D721Med (cell line): ENCODE measurements at places on chromosomes 2 and 18.

DNA sequence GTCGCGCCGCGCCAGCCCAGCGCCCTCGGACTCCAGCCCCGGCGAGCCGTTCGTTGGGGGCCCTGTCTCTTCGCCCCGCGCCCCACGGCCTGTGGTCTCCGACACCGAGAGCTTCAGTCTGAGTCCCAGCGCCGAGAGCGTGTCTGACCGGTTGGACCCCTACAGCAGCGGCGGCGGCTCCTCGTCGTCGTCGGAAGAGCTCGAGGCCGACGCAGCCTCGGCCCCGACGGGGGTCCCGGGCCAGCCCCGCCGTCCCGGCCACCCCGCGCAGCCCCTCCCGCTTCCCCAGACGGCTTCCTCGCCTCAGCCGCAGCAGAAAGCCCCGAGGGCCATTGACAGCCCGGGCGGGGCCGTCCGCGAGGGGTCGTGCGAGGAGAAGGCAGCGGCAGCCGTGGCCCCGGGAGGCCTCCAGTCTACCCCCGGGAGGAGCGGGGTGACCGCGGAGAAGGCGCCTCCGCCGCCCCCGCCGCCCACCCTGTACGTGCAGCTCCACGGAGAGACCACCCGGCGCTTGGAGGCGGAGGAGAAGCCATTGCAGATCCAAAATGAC lies 1.4 kb downstream of the PHLPP1 start:
- peak; percentile 49 for DNase-seq

DNA sequence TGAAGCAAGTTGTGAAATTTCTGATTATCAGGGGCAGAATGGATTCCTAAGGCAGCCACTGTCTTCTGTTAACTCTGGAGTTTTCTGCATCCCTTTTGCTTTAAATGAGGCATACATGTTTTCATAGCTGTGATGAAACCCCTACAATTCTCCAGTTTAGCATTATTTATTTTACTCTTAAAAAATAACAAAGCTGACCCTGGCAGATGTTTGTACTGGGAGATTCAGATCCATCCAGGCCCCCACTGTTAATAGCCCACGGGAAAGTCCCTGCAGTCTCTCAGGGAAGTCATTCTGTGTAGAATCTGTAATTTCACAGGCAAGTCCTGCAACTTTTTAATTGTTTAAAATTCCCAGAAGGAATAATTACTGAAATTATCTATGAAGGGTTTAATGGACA lies 353 bp upstream of the SULT1C4 start:
- no peak for DNase-seq

DNA sequence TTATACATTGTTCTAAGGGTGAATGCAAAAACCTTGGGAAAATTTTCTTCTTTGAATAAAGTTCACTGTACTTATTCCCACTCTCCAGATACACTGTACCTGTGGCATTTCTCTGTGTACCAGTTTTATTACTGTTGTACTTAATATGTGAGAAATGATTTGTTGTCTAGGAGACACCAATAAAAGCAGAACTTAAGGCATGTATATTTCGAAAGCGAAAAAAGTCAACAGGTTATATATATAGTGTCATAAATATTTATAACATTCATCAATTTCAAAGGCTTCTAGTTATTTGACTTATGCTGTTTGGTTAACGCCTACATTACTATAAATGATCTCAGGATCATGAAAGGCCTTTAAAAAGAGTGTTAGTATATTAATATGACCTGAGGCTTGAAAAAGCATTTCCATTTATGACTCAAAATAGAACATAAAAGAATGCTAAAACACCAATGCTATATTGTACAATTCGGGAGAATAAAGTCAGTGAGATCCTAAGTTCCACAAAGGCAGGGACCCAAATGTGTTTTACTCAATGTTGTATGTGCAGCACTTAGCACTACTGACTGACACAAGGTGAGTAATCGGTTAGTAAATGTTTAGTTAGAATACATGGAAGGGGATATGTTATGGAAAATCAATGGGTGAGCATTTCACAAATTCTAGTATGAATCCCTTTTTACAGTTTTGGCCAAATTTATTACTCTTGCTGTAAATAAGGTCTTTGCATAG lies 32.2 kb upstream of the HNRNPA3 start:
- no peak for DNase-seq

GRCh38 chr18:79732721-79733025 lies 53.1 kb downstream of the CTDP1 start:
- no peak for DNase-seq

DNA sequence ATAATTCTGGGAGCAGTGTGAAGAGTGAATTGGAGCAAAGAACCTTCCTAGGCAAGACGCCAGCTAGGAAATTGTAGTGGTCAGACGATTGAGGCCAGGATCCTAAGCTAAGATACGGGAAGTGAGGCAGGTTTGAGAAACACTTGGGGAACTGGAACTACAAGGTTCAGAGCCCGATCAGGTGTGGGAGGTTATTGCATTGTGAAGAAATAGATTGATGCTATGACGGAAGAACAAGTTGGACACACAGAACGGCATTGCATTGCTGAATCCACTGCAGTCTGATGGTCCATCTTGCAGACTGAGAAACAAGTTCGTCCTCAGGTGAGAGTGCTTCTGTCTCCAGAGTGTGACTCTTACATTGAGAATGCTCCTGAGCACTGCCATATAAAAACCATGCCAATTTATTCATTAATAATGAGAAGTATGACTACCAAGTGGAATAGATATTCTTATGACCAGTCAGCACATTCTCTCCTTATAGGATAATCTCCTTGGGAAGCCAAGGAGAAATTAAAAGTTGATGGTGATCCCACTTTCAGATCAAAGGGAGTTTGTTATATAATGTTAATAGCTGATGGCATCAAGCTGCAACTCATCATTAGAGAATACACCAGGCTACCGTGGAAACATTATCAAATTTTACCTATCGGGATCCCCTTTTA lies 30.9 kb downstream of the ANTXR1 start:
- no peak for DNase-seq

- no peak for DNase-seq
These were observed 72.2 kb upstream of the B3GNT7 start for GRCh38 chr2:231323316-231323715.

- peak; percentile 27 for DNase-seq
These were observed 209.0 kb downstream of the DYM start for GRCh38 chr18:49251451-49251850.

- DNase-seq, result no peak
These were observed 17.7 kb upstream of the COBLL1 start for GRCh38 chr2:164859251-164859818.

DNA sequence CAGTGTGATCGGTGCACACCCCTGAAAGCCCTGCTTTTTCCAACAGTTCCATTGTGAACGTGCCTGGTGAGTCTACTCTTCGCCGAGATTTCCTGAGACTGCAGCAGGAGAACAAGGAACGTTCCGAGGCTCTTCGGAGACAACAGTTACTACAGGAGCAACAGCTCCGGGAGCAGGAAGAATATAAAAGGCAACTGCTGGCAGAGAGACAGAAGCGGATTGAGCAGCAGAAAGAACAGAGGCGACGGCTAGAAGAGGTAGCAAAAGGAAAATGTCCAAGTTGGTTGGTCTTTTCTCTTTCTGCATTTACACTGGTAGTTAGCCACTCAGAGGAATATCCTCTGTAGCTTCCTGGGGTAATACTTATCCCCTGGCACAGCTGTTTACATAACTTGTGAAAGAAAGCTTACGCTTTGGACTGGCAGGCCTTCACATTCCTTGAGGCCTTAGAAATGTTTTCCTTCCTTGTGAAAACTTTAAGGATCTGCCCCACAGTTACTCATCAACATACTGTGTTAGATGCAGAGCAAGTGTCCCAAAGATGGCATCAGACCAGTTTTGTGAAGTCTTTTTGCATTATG lies 146.6 kb downstream of the MAP4K4 start:
- DNase-seq, result no peak

GRCh38 chr2:85779641-85780315 lies 26.0 kb downstream of the ATOH8 start:
- no peak for DNase-seq

- no peak for DNase-seq
These were observed 251.5 kb upstream of the THUMPD2 start for GRCh38 chr2:40030456-40030975.

GRCh38 chr2:24791452-24791851 lies 1.7 kb downstream of the PTRHD1 start:
- DNase-seq, result no peak

DNA sequence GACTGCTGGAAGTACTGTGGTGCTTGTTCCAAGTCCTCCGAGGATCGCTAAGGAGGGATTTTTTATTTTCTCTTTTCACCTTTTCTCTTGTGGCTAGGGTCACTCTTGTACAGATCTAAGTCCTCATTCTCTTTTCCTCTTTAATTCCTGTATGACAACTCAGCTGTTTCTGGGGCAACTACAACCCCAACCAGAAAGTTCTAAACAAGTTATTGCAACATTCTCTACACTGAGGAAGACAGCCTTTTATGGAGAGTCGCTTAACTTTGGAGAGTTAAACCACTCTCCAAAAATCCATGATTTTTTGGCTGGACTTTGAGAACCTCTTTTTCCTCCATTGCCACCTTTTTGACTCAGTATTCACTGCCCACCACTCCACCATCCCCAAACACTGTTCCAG lies 74.0 kb upstream of the SESTD1 start:
- no peak for DNase-seq

GRCh38 chr2:240287496-240288086 lies 147.1 kb upstream of the OTOS start:
- no peak for DNase-seq

GRCh38 chr2:181602017-181602416 lies 54.9 kb downstream of the CERKL start:
- DNase-seq, result no peak

- DNase-seq, result peak; percentile 23
These were observed 112.5 kb upstream of the SLC38A11 start for GRCh38 chr2:165067643-165068486.

DNA sequence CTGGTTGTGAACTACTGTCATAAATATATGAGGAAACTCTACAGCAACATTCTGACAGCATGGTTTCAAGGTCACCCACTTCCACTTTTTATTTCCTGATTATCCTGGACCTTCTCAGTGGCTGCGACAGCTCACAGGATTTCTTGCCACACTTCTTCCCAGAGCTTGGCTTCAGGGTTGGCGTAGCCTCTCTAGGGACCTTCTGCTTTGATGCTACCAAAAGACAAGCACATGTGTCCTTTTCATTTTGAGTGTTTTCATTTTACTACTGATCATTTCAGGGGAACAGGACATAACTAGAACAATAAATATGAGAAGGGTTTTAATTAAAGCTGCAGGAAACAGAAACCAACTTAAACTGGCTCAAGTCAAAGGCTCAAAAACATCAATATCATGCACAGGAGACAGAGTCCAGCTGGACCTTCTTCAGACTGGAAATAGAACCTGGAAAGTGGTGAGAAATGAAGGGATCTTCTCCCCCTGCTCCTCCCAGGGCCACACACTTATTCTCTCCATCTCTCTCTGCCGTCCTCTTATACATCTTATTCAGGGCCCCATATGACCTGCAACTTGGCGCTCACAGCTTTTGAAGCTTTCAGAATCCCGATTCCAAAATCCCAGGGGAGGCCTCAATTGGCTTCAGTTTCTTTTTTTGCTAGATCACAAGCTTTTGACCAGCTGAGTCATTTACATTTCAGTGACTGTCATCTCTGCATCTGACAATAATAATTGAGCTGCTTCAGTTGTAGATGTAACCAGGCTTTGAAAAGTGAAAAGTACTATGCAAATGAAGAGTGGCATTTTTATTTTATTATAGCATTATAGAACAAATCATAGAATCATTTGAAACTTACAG lies 9.7 kb downstream of the VIT start:
- no peak for DNase-seq

DNA sequence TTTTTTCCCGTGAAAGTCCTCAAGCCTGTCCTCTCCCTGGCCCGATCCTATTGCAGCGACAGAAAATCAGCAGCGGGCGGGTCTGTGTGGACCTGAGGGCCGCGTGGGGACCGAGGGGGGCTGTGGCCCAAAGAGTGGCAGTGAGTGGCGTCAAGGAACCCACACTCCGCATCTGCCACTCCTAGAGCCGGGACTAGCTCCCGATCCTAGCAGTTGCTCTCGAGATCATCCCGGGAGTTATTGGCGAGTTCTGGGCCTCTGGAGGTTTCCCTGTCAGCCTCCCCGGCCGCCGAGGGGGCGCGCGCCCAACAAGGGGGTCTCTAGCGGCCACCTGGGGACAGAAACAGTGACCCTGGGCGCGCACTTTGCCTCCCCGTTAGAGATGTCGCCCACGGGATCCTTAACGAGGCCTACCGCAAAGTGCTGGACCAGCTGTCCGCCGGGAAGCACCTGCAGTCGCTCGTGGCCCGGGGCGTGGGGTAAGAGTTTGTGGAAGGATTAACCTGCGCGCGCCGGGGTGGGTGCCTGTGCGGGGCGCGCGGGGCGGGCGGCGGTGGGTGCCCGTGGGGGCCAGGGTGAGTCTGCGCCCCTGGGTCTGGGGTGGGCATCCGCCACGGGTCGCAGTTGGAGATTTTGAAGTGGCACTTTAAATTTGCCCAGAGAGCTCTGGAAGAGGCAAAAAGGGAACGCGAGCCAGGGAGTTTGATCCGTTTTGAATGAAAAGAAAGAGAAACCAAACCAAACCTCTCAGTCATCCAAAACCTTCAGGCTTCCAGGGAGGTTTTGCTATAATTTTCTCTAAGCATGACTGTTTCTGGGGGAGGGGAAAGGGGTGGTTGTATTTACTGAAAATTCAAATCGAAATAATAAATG lies 3.5 kb downstream of the ADCYAP1 start:
- DNase-seq, result no peak

- no peak for DNase-seq
These were observed 176.3 kb downstream of the NOL4 start for GRCh38 chr18:34048423-34048822.

GRCh38 chr2:3505771-3506170 lies 13.6 kb downstream of the ADI1 start:
- no peak for DNase-seq

DNA sequence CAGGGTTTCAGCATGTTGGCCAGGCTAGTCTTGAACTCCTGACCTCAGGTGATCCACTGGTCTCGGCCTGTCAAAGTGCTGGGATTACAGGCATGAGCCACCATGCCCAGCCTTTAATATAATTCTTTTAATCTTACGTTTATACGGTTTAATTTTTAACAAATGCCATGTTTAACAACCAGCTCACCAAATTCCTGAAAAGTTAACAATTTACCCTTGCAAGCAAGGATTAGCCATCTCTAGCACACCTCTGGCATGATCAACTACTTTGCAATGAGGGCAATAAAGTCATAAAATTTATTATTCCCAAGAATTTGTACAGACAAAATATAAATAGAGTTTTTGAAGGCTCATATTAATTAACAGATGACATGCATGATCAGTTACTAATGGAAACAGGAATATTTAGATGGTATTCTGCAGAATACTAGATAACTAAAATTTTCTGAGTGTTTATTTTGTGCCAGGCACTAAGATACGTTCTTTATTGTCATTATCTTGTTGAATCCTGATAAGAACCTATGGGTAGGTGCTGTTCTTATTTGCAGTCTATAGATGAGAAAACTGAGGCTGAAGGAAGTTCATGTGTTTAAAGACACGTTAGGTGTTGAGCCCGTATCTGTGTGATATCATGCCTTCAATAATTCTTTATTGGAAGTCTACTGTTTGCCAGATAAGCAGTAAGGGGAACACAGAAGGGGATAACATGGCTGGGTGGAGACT lies 190.1 kb downstream of the CDCA7 start:
- no peak for DNase-seq
